ENCODE measurements at places on chromosomes 6 and 20.

- DNase-seq, result no peak
These were observed 63.6 kb downstream of the F13A1 start for GRCh38 chr6:6256886-6257285.

- peak; percentile 82 for DNase-seq
These were observed at the start of gene UNC5CL for GRCh38 chr6:41039060-41039998. TSS of gene UNC5CL (minus strand) at chr6:41039221. CDS start at chr6:41035074, 4,147 bp downstream.

- DNase-seq, result no peak
These were observed 74.7 kb upstream of the EPHA7 start for GRCh38 chr6:93494057-93494456.

- no peak for DNase-seq
These were observed 96.6 kb downstream of the ZFAND3 start for GRCh38 chr6:37916149-37916548.

GRCh38 chr6:108746836-108747575 lies 101.2 kb upstream of the ARMC2 start:
- DNase-seq, result no peak

GRCh38 chr20:23655491-23656211 lies 17.9 kb upstream of the CST3 start:
- no peak for DNase-seq

- DNase-seq, result no peak
These were observed 92.5 kb downstream of the TCP11 start for GRCh38 chr6:35048631-35049083.

- no peak for DNase-seq
These were observed 44.1 kb downstream of the NHSL1 start for GRCh38 chr6:138454981-138455706.

DNA sequence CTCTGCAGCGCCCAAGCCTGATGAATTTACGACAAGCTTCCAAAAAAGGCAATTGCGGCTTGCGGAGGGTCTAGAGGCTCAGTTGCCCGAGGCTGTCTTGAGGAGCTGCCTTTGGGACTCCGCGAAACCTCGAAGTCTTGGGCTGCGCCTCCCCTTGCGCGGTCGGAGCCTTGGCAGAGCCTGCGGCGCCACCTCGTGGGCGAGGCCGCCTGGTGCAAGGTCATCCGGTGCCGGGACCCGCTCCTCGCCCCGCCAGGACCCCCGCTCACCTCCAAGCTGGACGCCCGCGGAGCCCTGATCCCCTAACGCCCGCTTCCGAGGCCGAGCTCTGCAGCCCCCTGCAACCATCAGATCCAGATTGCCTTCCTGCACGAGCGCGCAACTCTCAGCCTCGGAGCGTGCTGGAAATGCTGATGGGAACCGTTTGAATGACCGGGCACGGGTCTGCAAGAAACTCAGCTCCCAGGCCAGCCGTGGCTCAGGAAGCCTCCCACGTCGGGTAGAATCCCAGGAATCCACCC lies 14.9 kb upstream of the FAM210B start:
- DNase-seq, result peak; percentile 64

DNA sequence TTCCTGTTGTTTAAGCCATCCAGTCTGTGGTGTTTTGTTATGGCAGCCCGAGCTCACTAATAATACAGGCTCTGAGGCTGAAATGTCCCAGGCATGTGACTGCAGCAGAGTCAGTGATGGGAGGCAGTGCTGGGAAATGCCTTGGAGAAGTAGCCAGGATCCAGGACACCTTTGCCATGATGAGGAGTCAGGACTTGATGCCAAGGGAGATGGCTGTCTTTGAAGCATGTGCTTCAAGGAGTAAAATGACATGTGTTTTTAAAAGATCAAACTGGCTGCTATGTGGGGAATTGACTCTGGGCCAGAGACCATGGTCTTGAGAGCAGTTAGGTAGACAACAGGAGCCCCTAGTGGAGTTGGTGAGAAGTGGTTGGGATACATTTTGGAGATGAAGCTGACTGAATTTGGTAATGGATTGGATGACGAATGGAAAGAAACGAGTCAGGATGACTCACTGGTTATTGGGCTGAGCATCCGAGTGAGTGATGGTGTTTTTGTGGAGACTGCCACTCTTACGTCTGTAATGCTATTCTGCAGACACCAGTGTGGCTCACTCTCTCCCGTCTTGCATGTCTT lies 322.2 kb downstream of the PLCB1 start:
- DNase-seq, result no peak

- DNase-seq, result no peak
These were observed 74.5 kb downstream of the PTPN1 start for GRCh38 chr20:50584687-50585086.

- DNase-seq, result no peak
These were observed 2.4 kb downstream of the DSP start for GRCh38 chr6:7543789-7544424.

- no peak for DNase-seq
These were observed 17.0 kb downstream of the DACT2 start for GRCh38 chr6:168302534-168302933.

- DNase-seq, result no peak
These were observed 412.7 kb downstream of the MAFB start for GRCh38 chr20:40276301-40276700.

DNA sequence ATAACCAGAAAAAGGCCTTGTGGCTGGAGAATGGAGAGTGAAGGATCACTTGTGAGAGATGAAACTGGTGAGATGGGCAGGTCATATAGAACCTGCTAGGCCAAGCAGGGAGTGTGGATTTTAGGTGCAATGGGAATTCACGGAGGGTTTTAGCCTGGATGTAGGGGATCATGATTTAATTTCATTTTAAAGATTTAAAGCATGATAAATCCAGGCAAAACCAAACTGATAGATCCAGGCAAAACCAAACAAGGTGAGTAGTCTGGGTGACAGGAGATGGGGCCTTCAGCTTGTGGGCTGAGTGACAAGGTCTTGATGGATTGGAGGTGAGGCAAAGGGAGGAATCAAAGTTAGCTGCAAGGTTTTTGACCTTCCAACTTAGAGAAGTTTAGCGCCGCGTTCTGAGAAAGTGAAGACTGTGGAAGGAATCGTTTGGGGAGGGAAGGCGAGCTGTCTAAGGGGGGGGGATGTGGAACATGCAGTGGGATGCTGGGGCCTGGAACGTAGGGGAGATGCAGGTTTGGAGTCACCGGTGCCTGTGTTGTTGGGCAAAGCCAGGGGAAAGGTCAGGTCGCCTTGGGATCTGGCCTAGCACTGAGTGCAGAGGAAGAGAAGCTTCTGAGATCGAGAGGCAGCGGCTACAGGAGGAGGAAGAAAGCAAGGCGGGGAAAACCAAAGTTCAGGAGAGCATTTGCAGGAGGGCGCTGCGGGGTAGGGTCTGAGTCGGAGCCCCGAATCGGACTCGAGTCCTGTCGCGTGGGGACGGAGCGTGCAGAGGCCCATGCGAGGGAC lies 1.3 kb upstream of the PLCG1 start:
- peak; percentile 21 for DNase-seq

- no peak for DNase-seq
These were observed 49.9 kb downstream of the BMP5 start for GRCh38 chr6:55825402-55826051.

GRCh38 chr20:45452238-45452637 lies 17.3 kb upstream of the WFDC2 start:
- DNase-seq, result no peak

DNA sequence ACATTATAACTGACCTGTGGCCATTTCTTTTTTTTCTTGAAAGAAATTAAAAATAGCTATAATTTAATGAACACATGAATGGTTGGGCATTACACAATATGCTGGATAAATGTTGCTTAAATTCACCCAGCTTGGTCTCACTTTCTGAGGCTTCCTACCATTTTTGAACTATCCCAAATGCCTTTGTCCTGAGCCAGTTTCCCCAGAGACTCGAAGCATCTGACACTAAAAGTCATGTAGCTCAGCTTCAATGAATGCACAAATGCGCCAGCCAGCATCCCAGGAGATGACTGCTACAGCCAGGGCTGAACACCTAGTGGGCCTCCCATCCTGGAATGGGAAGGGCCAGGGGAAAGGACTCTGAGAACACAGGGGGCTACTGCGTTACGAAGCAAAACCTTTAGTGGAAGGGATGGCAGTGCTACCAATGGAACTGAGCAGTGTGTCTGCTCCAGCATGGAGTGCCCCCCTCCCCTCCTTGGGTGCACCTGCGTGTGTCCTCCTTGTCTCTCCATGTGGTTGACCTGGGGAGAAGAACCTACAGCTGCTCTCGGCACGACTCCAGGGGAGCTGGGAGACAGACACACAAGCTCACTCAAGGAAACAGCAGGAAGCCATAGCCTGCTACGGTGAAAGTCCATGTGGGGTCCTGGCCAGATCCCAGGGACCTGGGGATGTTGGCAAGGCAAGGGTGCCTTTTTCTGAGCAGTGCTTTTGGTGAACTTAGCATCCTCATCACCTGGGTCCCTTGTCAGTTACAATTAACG lies 60.9 kb downstream of the IRF4 start:
- DNase-seq, result no peak

- DNase-seq, result no peak
These were observed 70.8 kb downstream of the MAP3K5 start for GRCh38 chr6:136721467-136721866.

- DNase-seq, result no peak
These were observed 36.7 kb downstream of the KIF6 start for GRCh38 chr6:39688494-39688893.

GRCh38 chr6:169536446-169537170 lies 165.2 kb downstream of the WDR27 start:
- no peak for DNase-seq

- DNase-seq, result no peak
These were observed 19.0 kb downstream of the PNLDC1 start for GRCh38 chr6:159819098-159819497.

GRCh38 chr6:56643379-56644089 lies 845 bp upstream of the DST start:
- DNase-seq, result no peak
